ENCODE measurements at places on chromosomes 3 and 15.

DNA sequence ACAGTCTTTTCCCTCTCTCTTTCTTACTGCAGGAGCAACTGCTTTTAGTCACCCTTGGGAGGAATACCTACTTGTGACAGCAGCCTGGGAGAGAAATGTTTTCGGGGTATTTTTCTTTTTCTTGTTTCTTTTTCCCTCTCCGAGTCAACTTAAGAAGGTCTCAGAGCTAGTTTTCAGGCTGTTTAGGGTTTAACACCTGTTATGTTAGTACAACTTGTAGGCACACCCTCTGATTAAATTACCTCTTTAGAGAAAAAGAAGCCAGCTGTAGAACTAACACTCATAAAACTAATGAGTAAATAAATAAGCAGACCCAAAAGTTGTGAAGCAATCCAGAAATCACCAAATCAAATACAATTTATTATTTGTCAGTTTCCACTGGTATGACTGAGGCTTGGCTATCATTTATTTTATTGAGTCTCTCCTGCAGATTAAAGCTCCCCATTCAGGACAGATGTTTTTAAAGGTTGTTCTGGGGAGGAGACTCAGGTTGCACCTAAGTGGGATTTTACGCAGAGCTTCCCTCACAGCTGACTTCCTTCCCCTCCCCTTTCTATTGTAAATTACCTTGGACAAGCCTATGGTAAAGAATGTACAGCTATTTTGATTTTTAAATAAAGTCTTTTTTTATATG, 112.5 kb downstream of the FOXB1 start:
- no peak for DNase-seq

- DNase-seq: no peak
Measured at GRCh38 chr15:63010386-63010785, 32.2 kb upstream of the TPM1 start.

DNA sequence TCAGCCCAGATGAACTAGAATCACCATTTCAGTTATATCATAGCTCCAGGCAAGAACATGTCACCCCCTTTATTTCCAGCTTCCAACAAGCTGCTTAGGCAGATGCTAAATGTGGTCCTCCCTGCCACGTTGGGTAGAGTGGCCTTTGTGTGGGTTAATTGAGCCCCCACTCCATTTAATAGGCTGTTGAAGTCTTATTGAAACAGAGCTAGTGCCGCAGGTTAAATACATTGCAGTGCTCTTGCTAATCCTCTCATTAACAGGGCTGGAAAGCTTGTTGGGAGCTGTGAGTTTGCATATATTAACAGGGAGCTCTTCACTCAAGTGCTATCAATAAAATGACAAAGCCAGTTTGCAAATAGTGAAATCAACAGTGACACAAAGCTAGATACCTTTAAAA, 248.4 kb upstream of the CMC1 start:
- DNase-seq: no peak

- no peak for DNase-seq
Measured at GRCh38 chr3:13140596-13140995, 67.4 kb upstream of the IQSEC1 start.
